ENCODE measurements at places on chromosomes 3 and 15. TPM values are rescaled to one million over a fixed set of nuclear protein-coding genes. Genes with fewer than 3 reads are reported as not detected.

- no peak for ATAC-seq
Observed at GRCh38 chr3:102827386-102827785, 392.6 kb downstream of the ZPLD1 start.

DNA sequence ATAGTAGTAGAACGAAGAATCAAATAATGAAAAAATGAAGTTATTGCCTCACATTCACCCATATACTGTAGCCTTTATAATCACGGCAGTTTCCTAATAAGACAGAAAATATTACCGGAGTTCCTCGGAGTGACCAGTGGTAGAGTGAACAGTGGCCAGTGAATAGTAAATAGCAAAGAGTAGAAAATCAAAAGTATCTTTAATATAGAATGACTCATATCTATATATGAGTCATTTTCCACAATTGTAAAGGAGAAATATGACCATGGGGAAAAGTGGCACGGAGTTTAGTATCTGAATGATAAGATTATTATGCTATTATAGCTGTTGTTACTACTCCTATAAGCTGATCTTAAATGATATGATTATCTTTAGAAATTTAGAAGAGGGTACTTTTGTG, 38.5 kb downstream of the ZBTB20 start:
- ATAC-seq = no peak

GRCh38 chr3:81744366-81744765, 17.1 kb downstream of the GBE1 start:
- peak; percentile 86 for ATAC-seq

GOLGA6L7 gene
- not detected for total RNA-seq

ZNF620 gene
- total RNA-seq = 3.7 TPM

Measured in gastroesophageal sphincter (tissue), 4 donors.